ENCODE measurements at places on chromosomes 13 and 19.

DNA sequence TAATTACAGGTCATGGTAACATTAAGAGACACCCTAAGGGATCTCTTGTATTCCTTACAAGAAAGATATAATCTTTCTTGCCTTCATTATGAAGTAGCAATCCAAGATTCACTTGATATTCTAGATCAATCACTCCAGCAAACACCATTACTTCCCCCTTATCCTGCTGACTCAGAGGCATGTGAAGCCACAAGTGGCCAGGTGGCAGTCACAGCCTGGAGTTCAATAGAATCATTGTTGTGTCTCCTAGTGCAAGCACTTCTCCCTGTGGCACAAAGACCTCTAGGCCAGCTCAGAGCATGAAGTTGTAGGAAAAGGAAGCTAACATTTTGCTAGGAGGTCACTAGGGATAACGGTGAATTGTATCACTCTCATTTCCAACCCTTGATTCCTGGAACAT, 864.3 kb upstream of the ATXN8OS start:
- DNase-seq: no peak

DNA sequence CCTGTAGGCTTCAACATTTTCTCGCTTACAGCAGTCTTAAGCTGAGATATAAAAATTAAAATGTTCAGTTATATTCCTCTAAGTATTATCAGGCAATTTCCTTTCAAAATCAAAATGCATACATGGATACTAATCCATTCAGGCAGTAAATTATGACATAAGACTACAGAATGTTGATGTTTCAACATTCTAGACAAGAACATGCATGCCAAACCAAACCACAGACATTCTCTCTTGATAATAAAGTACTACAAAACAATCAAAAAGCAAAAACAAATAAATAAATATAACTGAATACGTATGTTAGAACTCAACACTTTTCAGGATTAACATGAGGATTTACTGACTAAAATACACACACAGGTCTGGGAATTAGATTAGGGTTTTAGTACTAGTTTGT, 7.7 kb downstream of the DIS3 start:
- DNase-seq: no peak

- DNase-seq: no peak
Measured at GRCh38 chr19:45162608-45163143, 1.9 kb upstream of the NKPD1 start.

GRCh38 chr13:27822873-27823311, 30.6 kb downstream of the GSX1 start:
- peak; percentile 36 for DNase-seq

DNA sequence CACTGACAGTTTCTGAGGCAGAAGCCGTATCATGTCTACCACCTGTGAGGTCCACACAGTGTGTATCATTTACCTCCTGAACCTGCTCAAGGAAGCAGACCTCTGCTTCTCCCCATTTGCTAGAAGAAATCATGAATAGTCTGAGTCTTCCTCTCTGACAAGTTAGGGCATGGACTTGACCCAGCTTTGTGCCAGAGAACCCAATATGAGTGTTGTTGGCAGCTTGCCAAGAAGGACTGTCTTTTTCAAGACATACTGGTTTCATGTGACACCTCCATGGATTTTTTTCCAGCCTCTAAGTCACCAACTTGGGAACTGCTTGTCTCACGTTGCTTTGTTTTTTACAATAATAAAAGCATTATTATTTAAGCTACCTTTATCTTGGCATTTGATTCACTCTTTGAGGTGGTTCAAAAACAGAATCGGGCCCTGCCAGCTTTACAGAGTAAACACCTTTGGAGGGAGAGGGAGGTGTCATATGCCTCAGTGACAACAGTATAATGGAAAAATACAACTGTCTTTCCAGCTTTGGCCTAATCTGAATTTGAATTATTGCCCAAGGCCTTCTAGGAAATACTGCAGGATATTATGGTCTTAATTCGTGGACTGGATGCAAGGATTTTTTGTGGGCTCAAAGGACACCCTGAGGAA, 9.6 kb downstream of the ZNF211 start:
- DNase-seq: no peak

GRCh38 chr13:91141543-91142061, 205.9 kb upstream of the MIR17HG start:
- no peak for DNase-seq

DNA sequence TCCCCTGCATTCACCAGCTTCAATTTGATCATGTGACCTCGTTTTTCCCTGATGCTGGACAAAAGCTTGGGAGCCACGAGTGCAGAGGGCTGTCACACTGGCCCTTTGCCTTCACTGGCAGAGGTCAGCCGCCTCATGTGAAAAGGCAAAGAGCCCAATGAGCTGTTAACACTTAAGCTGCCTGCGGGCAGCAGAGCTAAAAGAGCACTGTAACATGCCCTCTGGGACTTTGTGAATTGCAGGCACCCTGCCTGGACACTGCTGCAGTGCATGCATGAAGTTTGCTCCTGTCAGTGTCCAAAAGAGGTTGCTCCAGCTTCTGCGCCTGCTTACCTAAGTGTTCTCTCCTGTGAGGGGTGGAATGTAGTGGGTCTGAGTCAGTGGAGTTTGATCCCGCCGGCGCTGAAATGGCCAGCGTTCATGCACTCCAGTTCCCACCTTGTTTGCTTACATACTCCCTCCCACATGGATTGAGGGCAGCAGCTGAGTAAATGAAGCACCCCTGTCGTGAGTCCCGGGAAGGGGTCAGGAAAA, 193.7 kb downstream of the RFC3 start:
- DNase-seq: peak; percentile 21

DNA sequence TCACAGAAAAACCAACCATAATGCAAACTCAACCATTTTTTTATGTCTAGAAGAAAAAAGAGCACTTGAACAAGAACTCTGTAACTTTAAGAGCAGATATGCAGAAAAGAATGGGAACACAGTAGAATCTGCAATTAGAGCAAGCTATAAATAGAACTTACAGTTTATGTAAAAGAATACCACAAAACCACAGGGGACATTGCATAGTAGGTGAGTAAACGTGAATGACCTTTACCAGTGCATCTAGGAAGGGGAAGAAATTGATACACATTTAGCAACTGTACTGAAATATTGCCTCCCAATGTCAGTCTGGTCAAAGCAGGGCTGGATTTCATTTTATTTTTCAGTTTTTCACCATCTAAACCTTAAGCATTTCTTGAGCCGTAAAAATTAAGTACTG, 242.2 kb upstream of the EDNRB start:
- peak; percentile 70 for DNase-seq

DNA sequence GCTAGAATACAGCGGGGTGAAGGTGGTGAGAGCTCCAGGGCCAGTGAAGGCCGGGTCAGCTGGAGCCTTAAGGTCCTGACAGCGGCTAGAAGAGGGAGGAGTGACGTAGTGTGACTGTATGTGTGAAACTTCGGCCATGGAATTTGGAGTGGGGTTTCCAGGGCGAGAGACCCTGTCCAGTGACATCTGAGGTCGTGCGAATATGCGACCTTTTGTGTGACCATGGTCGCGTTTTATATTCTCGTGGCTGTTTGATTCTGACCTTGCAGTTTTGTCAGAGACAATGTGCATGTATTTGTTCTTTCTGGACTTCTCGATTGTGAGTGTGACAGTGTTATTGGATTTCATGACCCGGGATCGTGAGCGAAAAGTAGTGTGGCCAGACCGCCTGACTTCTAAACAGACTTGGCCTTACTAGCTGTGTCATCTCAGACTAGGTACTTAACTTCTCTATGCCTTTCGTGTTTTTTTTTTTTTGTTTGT, 405 bp upstream of the ZNF569 start:
- DNase-seq: no peak

DNA sequence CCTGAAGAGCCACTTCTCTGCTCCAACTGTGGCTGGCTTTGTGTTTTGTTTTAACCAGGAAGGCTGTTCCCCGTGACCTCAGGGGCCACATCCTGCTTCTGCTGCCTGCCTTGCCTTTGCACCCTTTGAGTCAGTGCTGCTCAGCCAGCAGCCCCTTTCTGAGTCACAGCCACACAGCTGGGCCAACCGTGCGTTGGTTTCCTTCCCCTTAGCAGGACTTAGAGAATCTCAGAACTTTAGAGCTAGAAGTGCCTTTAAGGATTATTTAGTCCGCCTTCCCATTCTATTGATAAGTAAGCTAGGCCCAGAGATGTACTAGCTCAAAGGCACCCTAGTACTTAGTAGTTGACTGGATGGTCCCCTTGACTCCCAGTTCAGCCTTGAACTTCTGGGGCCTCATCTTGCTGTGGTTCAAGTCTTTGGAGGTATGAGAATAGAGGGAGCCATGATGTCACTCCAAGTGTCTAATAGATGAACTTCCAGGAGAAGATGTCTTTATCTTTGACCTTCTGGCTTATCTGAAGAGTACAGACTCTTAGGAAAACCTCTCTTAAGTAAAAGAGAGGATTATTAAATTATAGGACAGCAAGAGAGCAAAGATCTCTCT, 8.0 kb downstream of the RGCC start:
- peak; percentile 83 for DNase-seq

- peak; percentile 42 for DNase-seq
Measured at GRCh38 chr13:99176309-99177276, 24.1 kb upstream of the UBAC2 start.

- no peak for DNase-seq
Measured at GRCh38 chr19:23917856-23918255, 3.2 kb downstream of the ZNF726 start.

GRCh38 chr13:42681326-42682100, 99.9 kb upstream of the FAM216B start:
- no peak for DNase-seq

DNA sequence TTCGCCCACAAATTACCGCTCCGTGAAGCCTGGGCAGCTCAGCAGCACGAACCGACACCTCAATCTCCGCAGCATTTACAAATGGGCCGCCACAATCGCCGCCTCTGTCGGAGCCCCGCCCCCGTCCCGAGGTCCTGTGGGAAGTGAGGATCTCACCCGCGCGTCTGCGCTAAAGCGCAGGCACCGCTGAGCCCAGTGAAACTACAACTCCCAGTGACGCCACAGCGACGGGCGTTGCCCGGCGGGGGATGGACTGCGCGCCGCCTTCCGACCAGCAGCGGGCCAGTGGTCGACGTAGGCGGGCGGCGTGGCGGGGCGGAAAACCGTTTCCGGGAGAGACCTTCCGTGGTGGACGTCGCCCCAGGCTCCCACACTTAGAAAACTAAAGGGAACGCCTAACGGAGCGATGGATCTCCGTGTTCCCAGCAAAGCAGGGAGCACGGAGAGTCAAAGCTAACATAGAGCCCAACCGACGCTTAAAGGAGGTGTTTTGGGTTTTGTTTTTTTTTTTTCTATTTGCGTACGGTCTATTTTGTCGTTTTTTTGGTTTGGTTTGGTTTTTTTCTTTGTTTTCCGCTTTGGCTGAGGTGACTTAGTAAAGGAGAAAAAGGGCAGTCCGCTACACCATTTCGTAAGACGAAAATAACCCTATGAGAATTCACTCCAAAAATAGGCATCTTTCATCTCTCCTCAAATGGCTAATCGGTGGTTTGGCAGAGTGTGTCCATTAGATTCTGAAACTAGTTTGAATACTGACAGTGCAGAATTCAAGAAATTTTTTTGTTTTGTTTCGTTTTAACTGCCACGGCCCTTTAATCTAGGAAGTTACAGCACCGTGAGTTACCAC, 159.0 kb downstream of the RNF17 start:
- DNase-seq: peak; percentile 99

Measured in astrocyte of the spinal cord (primary cell).